ENCODE measurements at places on chromosomes 3 and 15. TPM values are rescaled to one million over a fixed set of nuclear protein-coding genes. Genes with fewer than 3 reads are reported as not detected.

Gene PEAK1
- total RNA-seq, result 28.0 TPM

Gene PCOLCE2
- total RNA-seq, result 0.38 TPM

Gene TIMP4
- total RNA-seq, result not detected

Gene CACNA2D2
- total RNA-seq, result 0.95 TPM

Gene DUT
- total RNA-seq, result 605 TPM

Gene ACKR2
- 0.76 TPM for total RNA-seq

Gene SPG11
- total RNA-seq, result 96.4 TPM

Gene TUSC7
- not detected for total RNA-seq

Gene MYD88
- total RNA-seq, result 19.3 TPM

Gene NLGN1
- not detected for total RNA-seq

Gene SH2D7
- total RNA-seq, result not detected

Gene RLBP1
- not detected for total RNA-seq

Gene HPS3
- 11.5 TPM for total RNA-seq

Gene TGM4
- not detected for total RNA-seq

Gene TTLL13
- 0.15 TPM for total RNA-seq

Gene LRRC2
- total RNA-seq, result not detected

Gene LDHAL6B
- not detected for total RNA-seq

Gene APOD
- not detected for total RNA-seq

Gene SCN5A
- 0.31 TPM for total RNA-seq

Gene CACNA2D3
- not detected for total RNA-seq

Gene PP2D1
- not detected for total RNA-seq

Gene FETUB
- not detected for total RNA-seq

Gene TIGIT
- total RNA-seq, result 7.3 TPM

All from activated naive CD4-positive, alpha-beta T cell treated with anti-CD3 and anti-CD28 coated beads for 36 hours (primary cell).